ENCODE measurements at places on chromosomes 5 and 9. TPM values are rescaled to one million over a fixed set of nuclear protein-coding genes. Genes with fewer than 3 reads are reported as not detected.

The SPINK13 gene
- total RNA-seq = not detected

The SLC34A1 gene
- 0.09 TPM for total RNA-seq

The PCDHA1 gene
- total RNA-seq = not detected

The TSSK1B gene
- total RNA-seq = 3.8 TPM

The GRAMD2B gene
- 113 TPM for total RNA-seq

The DMGDH gene
- 6.4 TPM for total RNA-seq

The SH3PXD2B gene
- total RNA-seq = 19.2 TPM

The FOXD4L5 gene
- total RNA-seq = 0.67 TPM

The FAT2 gene
- total RNA-seq = 137 TPM

The LHX3 gene
- total RNA-seq = not detected

The RASEF gene
- 3.3 TPM for total RNA-seq

The N4BP3 gene
- 0.67 TPM for total RNA-seq

The SHC3 gene
- 0.08 TPM for total RNA-seq

The PGM5 gene
- total RNA-seq = 0.96 TPM

The ZNF189 gene
- total RNA-seq = 17.5 TPM

The FOXD4L4 gene
- 0.67 TPM for total RNA-seq

The NDUFA8 gene
- total RNA-seq = 26.0 TPM

The ASTN2 gene
- total RNA-seq = 0.13 TPM

The GPR21 gene
- 2.0 TPM for total RNA-seq

The FER gene
- 61.5 TPM for total RNA-seq

The GKAP1 gene
- 0.50 TPM for total RNA-seq

The FAM151B gene
- 0.73 TPM for total RNA-seq
